ENCODE measurements at places on chromosomes 2 and 18.
A peak's percentile ranks its signal among the peaks of the same experiment; 100 is the strongest.

DNA sequence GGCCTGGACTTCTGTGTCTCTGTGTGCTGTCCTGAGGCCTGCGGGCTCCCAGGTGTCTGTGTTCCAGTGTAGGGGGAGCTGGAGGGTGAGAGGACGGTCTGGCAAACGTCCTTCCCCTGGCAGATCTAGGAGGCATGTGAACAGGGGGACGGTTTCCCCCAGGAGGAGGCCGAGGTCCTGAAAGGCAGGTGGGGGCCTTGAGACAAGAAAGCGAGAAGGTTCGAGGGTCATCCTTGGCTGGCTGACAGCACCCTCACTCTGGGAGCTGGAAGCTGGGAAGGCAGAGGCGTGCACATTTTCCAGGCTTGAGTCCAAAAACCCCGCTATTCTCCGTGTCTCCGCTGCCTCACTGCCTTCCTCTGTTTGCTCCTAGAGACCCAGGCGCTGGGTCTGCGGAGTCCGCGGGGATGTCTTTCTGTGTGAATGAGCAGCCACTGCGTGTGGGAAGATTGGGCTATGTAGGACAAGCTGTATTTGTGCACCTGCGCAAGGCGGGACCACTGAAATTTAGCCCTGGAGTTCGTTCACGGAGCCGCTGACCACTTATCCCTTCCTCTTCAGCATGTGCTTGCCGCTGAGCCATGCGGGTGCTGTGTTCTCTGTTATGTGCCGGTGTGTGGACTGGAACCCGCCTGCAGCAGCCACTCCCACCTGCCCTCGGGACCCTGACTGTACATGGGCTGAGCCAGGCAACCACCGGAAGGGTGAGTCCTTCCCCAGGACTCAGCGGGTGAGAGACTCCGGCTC, 43.7 kb downstream of the TWIST2 start:
- DNase-seq: no peak

- DNase-seq: no peak
These were observed 24.6 kb downstream of the ARMC9 start for GRCh38 chr2:231223001-231223375.

DNA sequence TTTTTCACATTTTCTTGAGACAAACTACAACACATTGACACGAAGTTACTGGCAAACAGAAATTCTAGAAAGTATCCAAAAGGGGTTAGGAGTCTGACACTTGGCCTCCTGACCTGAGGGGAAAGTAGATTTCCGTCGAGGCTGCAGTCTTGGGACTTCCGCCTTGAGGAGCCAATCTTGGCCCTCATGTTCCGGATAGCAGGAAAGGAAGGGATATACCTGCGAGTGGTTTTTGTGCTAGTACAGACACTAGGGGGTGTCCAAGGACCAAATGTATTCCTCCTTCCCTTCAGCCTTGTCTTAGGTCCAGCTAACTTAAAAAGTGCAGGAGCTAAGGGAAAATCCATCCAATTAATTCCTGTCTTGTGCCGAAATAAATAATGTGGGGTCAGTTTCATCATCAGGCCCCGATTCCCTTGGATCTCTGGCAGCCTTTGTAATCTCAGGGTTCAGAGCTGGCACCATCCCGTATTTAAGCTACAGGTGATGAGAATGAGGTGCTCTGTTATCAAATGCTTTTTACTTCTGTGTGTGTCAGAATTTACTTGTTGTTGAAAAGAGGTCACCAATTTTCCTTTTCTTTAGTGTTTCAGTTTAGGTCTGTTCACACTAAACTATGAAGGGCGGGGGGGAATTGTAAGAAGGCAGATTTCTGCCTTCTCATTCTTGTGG, 330.2 kb upstream of the FANCL start:
- peak; percentile 4 for DNase-seq

DNA sequence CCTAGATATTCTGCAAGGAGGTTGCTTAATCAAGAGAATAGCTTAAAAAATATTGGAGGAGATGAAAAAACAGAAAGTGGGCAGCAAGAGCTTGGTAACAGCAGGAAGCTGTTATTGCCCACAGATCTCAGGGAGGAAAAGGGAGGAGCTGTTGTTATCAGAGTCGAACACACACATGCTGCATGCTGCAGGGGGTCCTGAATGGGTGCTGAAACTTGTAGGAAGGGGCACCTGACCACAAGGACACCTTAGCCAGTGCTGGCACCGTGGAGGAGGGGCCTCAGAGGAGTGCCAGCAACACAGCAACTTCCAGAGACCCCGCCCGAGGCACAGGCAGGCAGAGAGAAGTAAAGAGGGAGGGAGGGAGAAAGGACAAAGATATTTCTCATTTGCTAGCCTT, 332.9 kb downstream of the SOCS6 start:
- no peak for DNase-seq

DNA sequence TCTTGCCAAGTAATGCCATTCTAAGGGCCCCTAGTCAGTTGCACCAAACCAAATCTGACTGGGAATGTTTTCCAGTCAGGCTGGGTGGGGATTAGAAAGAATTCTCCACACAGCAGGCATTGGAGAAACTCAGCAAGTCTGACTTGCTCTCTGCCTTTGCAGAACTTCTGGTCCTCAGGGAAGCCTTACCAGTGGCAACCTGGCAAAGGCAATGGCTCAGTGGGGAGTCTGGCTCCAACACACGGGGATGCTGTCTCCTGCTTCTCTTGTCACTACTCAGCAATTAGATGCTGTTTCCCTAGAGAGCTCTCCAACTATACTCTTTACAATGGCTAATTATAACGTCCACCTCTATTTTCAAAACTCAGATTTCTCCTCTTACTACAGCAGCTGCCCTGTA, 810.7 kb downstream of the LRRTM4 start:
- DNase-seq: no peak

DNA sequence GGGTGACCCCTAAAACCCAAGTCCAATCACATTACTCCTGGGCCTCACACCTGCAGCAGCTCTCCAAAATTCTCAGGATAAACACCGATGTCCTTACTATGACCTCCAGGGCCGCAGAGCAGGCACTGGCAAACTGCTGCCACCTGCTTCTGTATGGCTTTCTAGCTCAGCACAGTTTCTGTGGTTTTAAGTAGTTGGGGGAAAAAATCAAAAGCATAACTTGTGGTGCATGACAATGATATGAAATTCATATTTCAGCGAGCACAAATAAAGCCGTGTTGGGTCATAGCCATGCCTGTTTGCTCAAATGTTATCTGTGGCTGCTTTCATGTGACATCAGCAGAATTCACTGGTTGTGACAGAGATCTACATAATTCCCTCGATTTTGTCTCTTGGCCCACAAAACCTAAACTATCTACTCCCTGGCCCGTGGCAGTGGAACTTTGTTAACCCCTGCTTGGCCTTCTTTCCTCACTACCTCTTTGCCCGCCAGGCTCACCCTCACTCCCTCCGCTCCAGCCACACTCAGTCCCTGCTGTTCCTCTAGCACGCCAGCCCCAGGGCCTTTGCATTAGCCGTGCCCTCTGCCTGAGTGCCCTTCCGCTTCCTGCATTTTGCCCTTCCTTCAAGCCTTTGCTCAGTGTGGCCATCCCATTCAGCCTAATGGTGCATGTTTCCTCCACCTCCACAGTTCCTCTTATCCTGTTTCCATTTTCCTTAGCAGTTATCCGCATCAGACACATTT, 108.3 kb downstream of the AGAP1 start:
- no peak for DNase-seq

DNA sequence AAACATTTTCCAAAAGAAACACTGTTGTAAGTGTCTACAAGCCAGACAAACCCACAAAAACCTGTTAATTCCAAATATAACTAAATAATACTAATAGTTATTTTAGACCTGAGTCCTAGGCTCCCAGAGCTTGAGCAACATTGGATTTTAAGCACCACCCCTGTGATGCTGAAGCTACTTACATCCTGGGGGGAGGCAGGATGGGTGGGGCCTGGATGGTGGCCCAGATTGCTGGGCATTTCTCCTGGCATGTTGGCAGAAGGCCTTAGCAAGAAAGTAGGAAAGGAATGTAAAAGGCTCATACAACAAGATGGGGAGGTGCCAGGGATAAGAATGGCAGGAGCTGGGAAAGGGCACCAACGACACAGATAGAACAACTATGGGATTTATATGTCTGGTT, 50.7 kb upstream of the OTX1 start:
- no peak for DNase-seq

DNA sequence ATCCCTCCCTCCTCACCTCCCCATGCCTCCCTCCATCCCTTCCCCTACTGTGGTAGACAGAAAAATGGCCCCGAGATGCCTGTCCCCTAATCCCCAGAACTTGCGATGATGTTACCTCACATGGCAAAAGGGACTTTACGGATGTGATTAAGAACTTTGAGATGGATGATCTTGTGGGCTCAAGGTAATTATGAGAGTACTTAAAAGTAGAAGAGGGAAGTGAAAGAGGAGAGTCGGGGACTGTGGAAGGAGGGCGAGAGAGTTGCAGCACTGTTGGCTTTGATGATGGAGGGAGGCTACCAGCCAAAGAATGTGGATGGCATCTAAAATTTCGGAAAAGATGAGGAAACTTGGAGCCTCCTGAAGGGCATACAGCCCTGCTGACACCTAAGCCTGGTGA, 66.5 kb downstream of the AGAP1 start:
- no peak for DNase-seq

DNA sequence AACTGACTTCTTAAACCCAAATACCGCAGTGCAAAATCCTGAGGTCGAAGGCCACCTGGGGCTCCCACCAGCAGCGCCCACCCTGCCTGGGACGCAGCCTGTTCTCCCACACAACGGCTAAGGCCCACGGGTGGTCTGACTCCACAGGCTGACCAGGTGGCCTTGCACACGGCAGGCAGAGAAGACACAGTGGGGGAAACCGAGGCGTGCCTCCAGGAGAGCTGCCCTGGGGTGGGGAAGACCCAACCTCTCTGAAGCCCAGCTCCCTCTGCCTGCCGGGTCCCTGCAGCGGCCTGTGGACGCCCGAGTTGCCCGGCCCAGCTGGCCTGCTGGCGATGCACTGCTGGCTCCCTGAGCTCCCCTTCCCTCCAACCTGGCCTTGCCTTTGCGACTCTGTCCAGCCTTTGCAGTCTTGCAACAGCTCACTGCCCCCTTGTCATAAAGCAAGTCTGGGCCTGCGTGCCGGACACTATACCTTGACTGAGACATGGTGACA, 9.7 kb upstream of the SEMA4C start:
- DNase-seq: no peak

DNA sequence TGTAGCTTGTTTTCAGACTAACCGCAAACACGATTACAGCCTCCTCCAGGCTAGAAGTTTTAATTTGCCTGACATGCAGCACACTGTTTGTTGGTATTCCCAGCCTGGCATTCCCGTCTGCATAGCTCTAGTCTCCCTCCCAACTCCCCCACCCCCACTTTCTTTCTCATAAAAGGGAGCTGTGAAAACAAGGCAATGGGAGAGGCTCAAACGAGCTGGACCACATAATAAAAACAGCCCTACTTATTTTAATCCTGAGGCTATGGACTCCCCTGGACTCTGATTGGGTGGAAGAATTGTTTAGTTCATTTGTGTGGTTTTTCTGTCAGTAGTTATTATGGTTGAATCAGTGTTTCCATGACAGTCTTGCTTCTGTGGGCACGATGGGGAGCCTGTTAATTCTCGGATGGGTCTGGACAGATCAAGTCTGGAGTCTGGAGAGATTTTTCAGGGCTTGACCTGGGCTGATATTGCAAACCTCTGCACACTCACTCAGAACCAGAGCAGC, 1.2 kb downstream of the STON1 start:
- no peak for DNase-seq

GRCh38 chr2:176063958-176064357, 19.8 kb downstream of the EVX2 start:
- no peak for DNase-seq

GRCh38 chr2:219331560-219332213, 857 bp downstream of the RESP18 start:
- no peak for DNase-seq

- no peak for DNase-seq
These were observed 41.1 kb downstream of the SCN2A start for GRCh38 chr2:165280356-165280755.

GRCh38 chr2:63735931-63736330, 105.8 kb upstream of the UGP2 start:
- DNase-seq: no peak

- DNase-seq: no peak
These were observed 666.8 kb downstream of the ARHGAP15 start for GRCh38 chr2:143796051-143796450.

- no peak for DNase-seq
These were observed 67.9 kb downstream of the NCOA1 start for GRCh38 chr2:24558781-24559472.

GRCh38 chr2:152609154-152609553, 108.1 kb downstream of the PRPF40A start:
- DNase-seq: no peak

DNA sequence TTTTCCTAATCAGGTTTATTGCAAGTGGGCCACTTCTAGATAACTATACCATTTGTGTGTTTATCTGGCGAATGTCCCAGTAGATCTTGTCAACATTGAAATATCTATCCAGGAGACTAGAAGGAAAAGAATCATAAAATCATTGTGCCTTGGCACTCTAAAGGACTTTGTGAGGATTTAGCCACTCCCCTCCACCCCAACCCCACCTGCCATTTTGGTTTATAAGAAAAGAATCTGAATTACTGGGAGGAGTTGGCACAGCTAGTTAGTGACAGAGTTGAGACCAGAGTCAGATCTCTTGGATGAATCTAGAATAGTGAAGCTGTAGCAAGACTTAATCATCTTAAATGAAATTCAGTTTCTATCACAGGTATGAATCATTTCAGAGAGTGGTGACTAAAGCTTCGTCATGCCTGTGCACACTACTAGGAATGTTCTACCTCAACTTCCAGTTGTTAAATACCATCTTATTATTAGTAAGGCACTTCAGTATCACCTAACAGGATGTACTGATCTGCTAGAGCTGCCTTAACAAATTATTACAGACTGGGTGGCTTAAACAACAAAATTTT, 212.7 kb upstream of the SLC14A2 start:
- no peak for DNase-seq

GRCh38 chr2:11899264-11899818, 152.9 kb downstream of the LPIN1 start:
- no peak for DNase-seq

DNA sequence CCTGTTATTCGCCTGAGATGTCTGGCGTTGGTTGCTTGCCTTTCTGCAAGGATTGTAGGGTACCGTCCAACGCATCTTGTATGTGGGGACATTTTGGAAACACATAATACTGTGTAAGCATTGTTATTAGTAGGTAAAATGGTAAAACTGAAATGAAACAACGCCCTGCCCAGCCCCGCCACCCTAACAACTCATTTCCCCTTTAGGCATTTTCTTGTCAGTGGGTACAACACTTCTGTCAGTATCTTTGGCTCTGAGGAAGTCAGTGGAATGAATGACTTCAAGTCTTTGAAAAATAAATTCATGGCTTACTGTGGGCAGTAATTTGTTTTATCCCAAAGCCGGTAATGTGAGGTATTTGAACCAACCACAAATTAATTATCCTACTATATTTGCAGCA, 86.0 kb downstream of the FMNL2 start:
- no peak for DNase-seq

GRCh38 chr18:9719421-9719981, 11.4 kb downstream of the RAB31 start:
- no peak for DNase-seq

DNA sequence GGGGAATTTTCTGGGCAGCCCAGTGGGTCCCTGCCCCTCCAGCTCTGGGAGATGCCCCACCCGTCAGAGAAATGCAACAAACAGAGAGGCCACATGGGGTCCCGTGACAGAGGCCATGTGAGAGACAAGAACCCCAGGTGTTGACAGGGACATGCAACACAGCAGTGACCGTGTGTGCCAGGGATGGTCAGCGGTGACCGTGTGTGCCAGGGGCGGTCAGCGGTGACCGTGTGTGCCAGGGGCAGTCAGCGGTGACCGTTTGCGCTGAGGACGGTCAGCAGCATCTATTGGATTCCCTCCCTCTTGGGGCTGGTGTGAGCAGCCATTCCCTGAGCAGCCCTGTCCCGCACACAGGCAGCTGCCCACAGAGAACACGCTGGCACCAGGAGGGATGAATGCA, 146.6 kb upstream of the OTOS start:
- no peak for DNase-seq
